ENCODE measurements at places on chromosomes 3 and 15.

- peak; percentile 99 for DNase-seq
Measured at GRCh38 chr3:11530153-11530721, 113.5 kb downstream of the VGLL4 start.

- DNase-seq, result no peak
Measured at GRCh38 chr3:38099518-38099917, 37.4 kb downstream of the ACAA1 start.

GRCh38 chr3:120773932-120774331, 31.4 kb downstream of the GTF2E1 start:
- DNase-seq, result no peak

DNA sequence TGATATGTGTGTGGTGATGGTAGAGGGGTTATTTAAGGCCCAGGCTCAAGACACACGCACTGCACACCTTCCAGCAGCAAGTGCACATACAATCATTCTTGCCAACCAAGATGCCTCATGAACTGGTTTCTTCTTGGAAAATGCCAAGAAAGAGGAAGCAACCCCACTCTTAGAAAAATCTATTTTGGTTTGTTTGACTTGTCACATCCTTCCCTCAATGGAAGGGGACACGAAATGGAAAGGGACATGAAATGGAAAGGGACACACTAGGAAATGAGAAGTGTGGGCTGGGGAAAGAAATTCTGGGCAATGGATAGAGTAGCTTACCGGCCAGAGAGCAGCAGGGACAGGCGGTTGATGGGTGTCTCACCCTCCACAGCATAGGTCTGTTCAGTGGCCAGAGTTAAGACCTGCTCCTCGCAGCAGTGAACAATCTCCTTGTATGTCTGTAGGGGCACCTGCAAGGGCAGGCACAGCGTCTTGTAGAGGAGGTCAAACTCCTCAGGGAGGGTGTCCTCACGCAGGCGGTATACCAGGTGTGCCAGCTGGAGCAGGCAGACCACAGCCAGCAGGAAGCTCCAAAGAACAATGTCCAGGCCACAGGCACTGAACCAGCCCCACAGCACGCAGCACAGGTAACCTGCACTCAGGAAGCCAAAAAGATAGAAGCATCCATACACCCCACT, 640 bp downstream of the POPDC2 start:
- DNase-seq, result no peak

- no peak for DNase-seq
Measured at GRCh38 chr15:60804551-60804950, 325.6 kb upstream of the ICE2 start.
